Naive thymus-derived CD4-positive, alpha-beta T cell (primary cell): ENCODE measurements at places on chromosomes 5 and 9.

- no peaks in the 10 kb centered on the region for H3K27me3 ChIP-seq
- H3K4me1 ChIP-seq: peaks cover 19% of the 10 kb centered on the region
- no peaks in the 10 kb centered on the region for H3K36me3 ChIP-seq
- no peak overlapping the region for H3K27ac ChIP-seq
- no peak overlapping the region for H3K4me3 ChIP-seq
Measured at GRCh38 chr5:68884883-68885282, 208.9 kb upstream of the SLC30A5 start.

- no peaks in the 10 kb centered on the region for H3K36me3 ChIP-seq
- peaks cover 7% of the 10 kb centered on the region for H3K4me1 ChIP-seq
- H3K4me3 ChIP-seq: peak overlapping the region; percentile 97
- H3K27ac ChIP-seq: peak overlapping the region; percentile 93
Measured at GRCh38 chr9:128771094-128771721, 519 bp downstream of the ZER1 start.

DNA sequence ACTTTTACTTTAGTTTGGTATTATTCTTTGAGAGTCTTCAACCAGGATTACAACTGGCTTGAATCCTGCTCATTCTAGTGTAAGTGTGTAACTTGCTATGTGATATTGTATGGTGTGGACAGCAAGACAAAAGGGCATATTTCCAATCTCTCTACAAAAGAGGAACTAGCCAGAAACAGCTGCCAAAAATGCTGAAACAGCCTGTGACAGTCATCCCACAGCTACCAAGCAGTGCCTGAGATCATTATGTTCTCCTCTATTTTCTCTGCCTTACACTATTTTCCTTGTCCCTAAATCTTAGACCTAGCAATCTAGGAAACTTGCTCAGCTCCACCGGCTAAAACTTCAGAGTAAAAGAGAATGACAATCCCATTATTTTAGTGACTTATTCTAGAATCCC, 42.8 kb downstream of the WDR41 start:
- no peak overlapping the region for H3K4me3 ChIP-seq
- H3K27me3 ChIP-seq: no peaks in the 10 kb centered on the region
- no peaks in the 10 kb centered on the region for H3K4me1 ChIP-seq
- no peak overlapping the region for H3K27ac ChIP-seq
- H3K36me3 ChIP-seq: peaks cover 20% of the 10 kb centered on the region
- DNase-seq: no peak

DNA sequence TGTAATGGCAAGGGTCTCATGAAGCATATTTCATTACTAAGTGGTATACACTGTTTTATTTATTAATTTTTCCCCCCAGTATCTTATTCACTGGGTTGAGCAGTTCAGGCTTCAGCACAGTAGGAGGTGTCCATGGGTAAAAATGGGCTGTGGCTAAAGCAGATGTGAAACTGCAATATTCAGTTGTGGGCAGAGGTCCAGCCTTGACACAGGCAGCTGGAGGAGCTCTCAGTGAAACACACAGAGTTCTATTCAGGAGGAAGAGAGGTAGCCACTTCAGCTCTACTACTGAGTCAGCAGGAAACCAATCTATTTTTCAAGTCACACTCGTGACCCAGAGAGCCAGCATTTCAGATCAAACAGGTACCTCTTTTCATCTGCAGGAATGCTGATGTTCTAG, 418.3 kb downstream of the CDH10 start:
- H3K4me1 ChIP-seq: no peaks in the 10 kb centered on the region
- no peak for DNase-seq
- no peaks in the 10 kb centered on the region for H3K36me3 ChIP-seq
- H3K27ac ChIP-seq: no peak overlapping the region
- no peaks in the 10 kb centered on the region for H3K27me3 ChIP-seq

GRCh38 chr9:80707120-80707519, 982.2 kb downstream of the TLE1 start:
- no peaks in the 10 kb centered on the region for H3K27me3 ChIP-seq
- no peaks in the 10 kb centered on the region for H3K4me1 ChIP-seq
- no peak for DNase-seq

DNA sequence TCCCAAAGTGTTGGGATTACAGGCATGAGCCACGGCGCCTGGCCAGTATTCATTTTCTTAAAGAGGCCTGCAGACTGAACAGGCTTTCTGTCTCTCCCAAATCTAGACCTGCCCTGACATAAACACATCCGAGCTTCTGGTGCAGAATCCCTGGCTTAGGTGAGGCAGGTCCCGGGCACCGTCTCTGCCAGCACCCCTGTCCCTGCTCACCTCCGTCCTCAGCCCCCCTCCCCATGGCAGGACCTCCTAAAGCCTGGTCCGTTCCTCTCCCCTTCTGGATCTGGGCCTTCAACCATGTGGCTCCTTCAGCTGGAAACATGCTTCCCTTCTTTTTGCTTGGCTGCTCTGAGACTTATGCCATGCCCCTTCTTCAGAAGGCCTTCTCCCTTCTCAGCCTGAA, 22.7 kb upstream of the RXRA start:
- no peak overlapping the region for H3K27ac ChIP-seq
- peaks cover 14% of the 10 kb centered on the region for H3K4me1 ChIP-seq
- H3K4me3 ChIP-seq: no peak overlapping the region
- no peaks in the 10 kb centered on the region for H3K27me3 ChIP-seq
